Pancreas (tissue), 10 donors: ENCODE measurements at places on chromosomes 5 and 9. TPM values are rescaled to one million over a fixed set of nuclear protein-coding genes. Genes with fewer than 3 reads are reported as not detected.
A peak's percentile ranks its signal among the peaks of the same experiment; 100 is the strongest.

GRCh38 chr5:88094403-88094802 lies 174.2 kb downstream of the TMEM161B start:
- DNase-seq: no peak

DNA sequence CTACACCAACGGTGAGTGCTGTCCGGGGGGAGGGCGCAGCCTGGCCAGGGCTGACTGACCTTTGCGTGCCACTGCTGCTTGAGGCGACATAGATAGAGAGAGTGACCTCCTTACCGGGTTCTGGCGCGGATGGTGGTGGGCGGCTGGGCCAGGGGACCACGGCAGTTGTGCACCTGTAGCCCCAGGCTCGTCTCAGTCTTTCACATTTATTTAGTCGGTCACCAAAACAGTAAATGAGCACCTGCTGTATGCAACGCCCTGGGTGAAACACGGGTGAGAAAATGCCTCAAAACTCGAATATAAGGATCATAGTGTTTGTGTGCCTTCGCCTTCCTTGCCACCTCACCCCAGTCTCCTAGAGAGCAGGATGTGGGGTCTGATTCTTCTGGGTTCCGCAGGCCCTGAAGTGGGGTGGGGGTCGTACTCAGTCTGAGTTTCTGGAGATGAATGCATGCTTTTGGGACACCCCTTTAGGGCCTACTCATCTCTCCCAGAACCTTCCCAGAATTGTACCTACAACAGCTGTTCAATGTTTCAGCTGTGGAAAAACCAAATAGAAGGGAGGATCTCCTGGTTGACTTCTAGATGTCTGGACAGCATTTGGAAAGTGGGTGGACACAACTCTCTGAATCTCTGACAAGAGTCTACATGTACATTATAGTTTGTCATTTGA lies 714 bp downstream of the SEC24A start:
- peak; percentile 49 for DNase-seq

GRCh38 chr5:53446908-53447307 lies 33.5 kb upstream of the FST start:
- no peak for DNase-seq

DNA sequence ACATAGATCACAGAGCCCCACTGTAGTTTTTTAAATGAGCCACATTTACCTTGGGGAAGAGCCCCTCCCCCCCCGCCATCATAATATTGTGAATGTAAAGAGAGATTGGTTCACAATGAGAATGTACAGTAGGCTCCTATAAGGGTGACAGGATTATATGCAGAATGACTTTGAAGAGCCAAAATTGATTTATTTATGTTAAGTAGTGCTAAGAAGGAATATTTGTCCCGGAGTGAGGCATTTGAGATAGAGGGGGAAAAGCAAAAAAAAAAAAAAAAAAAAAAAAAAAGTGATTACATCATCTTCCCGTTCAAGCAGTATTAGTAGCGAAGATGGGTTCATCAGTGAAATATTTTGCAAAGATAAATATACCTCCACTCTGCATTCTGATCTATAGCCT lies 73.9 kb downstream of the PIK3R1 start:
- DNase-seq: no peak

Gene DEPDC1B
- total RNA-seq: 0.08 TPM

GRCh38 chr5:162956570-162956969 lies 480.8 kb upstream of the CCNG1 start:
- no peak for DNase-seq

Gene FOXD4L3
- total RNA-seq: not detected

DNA sequence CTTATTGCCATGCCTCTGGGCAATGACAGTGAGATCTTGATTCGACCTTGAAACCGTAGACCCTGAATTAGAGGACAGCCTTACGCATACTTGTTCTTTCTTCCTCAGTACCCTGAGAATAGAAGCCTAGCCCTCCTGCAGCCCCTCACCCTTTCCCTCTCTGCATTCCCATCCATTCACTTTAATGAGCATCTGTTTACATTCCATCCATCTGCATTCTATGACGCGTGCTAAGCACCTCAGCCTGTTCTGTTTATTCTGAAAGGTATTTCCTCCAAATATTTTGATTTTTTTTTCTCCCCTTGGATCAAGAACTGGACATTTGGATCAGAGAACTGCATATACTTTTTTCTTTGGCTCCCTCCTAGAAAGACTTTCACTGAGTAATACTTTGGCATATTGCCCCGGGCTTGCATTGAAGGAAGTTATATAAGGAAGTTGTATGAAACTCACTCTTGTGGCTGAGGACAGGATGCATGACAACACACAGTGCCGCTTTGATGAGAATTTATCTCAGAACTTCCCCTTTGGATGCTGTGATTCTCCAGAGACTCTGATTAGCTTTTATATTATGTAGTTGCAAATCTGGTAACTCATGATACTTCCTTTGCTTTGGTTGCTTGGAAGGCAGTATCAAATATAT lies 15.7 kb downstream of the TMEM8B start:
- no peak for DNase-seq

GRCh38 chr9:33227008-33227398 lies 13.0 kb upstream of the SPINK4 start:
- no peak for DNase-seq

Gene RMND5B
- 17.2 TPM for total RNA-seq

- DNase-seq: no peak
These were observed 214.5 kb downstream of the TMEM167A start for GRCh38 chr5:82862711-82863110.

Gene TMEM215
- total RNA-seq: not detected
